ENCODE measurements at places on chromosomes 3 and 15.

- no peak for DNase-seq
Observed at GRCh38 chr3:57953576-57953975, 54.6 kb upstream of the FLNB start.

- DNase-seq, result no peak
Observed at GRCh38 chr3:182631183-182632076, 161.9 kb upstream of the ATP11B start.

DNA sequence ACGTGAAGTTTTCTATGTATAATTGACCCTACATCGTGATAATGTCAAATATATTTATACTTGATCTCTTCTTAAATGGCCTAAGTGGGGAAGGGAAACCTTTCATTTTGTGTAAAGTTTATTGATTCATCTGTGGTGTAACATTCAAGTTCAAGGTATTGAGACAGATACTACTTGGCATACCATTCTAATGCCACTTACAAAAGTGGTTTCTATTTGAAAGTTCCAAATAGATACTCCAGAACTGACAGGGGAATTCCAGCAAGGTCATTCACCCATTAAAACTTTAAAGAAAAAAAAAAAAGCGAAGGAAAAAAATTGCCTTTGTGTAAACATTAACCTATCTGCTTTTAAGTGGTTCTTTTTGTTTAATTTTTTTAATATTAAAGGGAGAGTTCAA lies 45.3 kb upstream of the MAP3K13 start:
- no peak for DNase-seq

DNA sequence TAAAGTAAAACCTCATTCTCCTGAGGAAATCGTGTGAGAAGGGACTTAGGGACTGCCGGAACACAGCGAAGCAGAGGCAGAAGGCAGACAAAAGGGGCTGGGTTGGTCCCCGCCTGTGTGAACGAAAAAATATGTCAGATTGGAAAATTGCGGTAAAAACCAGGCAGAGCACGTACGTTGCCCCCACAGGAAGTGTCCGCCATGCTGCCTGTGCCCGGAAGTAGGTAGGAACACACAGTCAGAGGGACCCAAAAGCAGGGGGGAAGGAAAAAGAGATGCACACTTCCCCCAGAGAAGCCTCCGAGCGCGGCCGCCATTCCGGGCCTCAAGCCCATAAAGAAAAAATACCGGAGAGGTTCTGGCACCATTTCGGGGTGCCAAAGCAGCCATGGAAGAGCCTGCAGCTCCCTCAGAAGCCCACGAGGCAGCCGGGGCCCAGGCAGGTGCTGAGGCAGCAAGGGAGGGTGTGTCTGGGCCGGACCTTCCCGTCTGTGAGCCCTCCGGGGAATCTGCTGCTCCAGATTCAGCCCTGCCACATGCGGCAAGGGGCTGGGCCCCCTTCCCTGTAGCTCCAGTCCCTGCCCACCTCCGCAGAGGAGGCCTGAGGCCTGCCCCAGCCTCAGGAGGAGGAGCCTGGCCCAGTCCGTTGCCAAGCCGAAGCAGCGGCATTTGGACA lies at the start of gene MKRN3:
Gene MKRN3, plus strand, starts transcription at position 280 of the 676 bp plus-strand sequence. Its CDS starts 109 bp downstream, at position 389.
- peak; percentile 4 for DNase-seq

DNA sequence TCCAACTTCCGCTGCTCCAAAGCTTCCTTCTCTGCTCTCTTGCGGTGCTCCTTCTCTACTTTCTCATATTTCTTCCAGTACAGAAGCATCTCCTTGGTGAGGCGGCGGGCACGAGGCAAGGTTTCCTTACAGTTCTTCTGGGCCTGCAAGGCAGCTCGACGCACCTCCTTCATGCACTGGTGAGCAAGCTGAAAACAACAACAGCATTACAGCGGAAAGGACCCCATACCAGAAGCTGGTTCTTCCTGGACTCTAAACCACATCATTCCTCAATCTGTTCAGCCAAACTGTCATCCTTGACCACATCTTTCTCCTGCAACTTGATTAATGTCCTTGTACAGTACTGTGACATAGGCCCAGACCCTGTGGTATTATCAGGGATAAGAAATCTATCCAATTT lies 36.4 kb downstream of the INO80 start:
- no peak for DNase-seq

DNA sequence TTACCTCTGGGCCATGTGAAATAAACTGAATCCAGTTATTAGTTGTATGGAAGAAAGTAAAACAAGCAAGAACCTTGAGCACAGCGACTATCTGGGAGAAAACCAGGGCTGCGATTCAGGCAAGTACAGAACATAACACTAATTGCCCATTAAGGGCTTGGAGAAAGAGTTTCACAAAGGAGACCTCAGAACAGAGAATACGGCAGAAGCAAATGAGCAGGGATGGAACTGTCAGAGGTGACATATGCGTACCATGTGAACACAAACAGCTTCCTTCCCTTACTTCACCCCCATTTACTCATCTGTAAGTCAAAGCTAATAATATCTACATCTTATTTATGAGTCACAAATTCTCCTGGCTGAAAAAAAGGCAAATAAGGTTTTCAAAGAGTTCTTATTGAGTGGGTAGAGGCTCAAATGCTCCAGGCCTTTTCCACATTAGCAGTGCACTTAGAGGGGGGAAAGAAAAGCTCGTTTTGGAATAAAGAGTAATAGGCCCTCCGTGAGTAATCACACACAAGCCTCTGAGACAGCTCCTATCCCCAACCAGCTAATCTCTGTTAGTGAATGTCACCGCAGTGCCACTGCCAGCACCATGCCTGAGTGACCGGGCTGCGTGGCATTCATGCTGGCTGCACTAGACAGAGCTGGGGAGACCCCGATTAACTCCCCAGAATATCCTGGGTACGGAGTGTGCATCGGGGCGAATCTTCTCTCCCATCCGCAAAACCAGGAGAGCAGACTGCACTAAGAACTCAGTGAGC lies 2.6 kb downstream of the PCSK6 start:
- DNase-seq, result no peak

GRCh38 chr3:168155303-168155702 lies 59.6 kb upstream of the GOLIM4 start:
- no peak for DNase-seq

DNA sequence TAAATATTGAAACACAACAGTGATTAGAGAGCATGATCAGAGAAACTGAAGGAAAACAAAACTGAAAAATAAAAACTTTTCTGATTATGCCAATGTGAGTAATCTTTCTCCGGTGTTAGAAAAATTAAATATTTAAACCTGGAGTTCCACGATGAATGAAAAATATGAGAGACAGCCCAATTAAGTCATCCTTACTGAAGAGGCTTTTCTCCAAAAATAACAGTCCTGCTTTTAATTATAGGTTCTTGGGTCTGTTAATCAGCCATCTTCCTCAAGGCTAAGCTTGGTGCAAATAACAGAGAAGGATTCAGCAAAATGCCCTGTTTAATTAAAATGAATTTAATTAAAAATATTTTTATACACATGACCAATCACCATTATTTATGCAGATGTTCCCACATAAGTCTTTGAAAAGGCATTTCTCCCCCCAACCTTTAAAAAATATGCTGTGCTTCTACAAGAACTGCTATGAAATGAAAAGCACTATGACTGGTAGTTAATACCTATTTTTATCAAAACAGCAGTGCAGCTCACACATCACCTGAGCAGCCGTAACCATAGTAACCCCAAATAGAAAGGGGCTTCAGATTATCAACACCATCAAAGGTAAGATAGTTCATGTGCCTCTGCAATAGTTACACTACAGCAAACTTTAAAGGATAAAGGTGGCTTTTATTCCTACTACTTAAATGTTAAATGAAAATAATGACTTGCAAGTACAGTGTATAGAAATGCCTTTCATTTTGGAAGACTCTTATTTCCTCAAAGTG lies 175.7 kb downstream of the SLC9A9 start:
- no peak for DNase-seq

DNA sequence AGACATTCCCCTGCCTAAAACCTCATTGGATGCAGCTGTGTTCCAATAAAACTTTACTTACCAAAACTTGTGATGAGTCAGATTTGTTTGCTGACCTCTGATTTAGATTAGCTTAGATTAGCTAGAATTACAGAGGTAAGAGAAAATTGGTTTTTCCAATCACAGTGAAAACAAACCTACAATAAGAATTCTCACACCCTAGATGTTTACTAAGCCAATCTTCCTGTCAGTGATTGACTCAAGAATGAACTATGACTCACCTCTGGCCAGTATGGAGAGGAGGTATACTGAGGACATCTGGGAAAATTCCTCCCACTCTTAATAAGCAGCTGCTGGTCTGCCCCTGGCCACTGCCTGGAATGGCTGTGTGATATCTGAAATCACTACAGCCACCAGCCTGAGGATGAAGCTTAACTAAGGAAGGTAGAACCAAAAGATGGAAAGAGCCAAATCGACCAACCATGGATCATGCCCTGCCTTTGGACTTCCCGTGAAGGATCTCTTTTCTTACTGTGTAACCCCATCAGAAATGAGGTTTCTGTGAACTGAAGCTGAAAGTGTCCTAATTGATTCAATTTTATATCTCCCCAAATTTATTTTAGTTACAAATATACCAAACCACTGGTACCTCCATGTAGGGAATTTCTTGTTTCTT lies 19.0 kb upstream of the GHSR start:
- no peak for DNase-seq

DNA sequence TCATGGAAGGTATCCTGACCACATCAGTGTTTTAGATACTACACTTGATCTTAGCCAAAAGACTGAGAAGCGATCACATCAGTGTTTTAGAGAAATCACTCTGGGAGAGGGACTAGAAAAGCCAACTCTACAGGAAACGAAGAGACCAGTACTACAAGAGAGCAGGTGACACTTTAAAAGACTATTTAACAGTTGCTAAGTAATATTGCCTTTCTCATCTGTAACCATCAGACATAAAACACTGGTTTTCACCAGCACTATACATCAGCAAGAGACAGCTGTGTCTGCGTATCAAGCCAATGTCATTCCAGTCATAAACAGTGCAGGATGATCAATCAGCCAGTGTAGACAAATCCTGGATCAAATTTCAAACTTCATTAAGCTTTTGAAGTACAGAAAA lies 66.7 kb downstream of the GLB1 start:
- no peak for DNase-seq

- no peak for DNase-seq
Observed at GRCh38 chr15:91967935-91968606, 114.6 kb downstream of the SLCO3A1 start.
